ENCODE measurements at places on chromosomes 4 and X.
A peak's percentile ranks its signal among the peaks of the same experiment; 100 is the strongest.

DNA sequence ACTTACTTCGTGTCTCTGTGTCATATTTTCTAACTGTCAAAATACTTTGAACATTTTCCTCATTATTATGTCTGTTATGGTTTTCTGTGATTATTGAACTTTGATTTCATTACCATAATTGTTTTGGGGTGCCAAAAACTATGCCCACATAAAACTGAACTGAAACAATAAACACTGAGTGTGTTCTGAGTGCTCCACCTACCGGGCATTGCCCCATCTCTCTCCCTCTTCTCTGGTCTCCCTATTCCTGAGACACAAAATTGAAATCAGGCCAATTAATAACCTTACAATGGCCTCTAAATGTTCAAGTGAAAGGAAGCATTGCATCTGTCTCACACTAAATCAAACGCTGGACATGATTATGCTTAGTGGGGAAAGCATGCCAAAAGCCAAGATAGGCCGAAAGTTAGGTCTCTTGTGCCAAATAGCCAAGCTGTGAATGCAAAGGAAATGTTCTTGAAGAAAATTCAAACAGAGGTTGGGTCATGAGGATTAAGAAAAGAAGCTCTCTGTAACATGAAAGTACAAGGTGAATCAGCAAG, 972.3 kb downstream of the PCDH7 start:
- no peak for DNase-seq

DNA sequence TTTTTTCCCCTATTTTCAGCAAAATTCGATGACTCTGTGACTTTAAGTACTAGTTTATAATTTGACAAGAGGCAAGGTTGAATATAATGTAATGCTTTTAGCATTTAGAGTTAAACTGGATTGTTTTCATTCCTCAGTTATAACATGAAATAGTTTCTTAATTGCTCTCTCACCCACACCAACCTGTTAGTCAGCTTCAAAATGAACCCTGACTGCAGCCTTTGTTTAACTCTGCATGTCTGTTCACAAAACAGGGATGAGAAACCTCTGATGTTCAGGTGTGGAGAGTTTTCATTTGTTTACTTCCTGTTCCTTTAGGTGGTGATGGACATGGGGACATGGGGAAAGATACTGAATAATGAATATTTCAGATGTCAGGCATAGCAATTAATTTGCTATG, 49.9 kb upstream of the MND1 start:
- DNase-seq, result peak; percentile 28

GRCh38 chr4:53478671-53479456, 101.4 kb downstream of the FIP1L1 start:
- peak; percentile 92 for DNase-seq

- peak; percentile 94 for DNase-seq
Observed at GRCh38 chr4:38948551-38948950, 80.9 kb downstream of the FAM114A1 start.

GRCh38 chrX:23369027-23369426, 34.4 kb downstream of the PTCHD1 start:
- DNase-seq, result no peak

GRCh38 chrX:84865113-84865512, 138.6 kb upstream of the APOOL start:
- DNase-seq, result peak; percentile 0

DNA sequence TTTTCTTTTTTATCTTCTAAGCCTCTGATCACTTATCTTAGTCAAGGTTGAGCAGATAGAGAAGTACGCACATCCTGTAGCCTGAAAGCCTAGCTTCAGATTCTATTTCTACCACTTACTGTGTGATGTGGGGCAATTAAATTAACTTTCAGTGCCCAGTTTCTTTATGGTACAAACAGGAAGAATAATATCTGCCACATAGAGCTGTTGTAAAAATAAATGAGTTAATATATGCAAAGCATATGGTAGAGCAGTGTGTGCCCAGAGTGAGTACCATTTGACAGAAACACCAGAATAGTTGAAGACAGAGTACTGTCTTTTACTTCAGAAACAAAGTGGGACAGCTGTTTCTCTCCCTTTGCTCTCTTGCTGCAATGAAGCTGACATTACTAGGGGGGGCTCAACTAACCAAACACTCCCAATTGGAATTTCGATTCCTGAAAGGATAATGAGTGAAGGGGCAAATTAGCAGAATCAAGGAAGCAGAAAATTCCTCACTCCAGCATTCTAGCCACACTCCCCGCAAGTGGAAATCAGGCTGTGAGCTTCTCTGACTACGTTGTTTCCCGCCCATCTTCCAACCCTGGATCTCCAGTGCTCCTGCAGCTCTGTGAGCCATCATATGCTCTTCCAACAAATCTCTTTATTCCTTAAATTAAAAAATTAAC, 80.4 kb downstream of the MAPK10 start:
- no peak for DNase-seq
